ENCODE measurements at places on chromosomes 6 and 20.

DNA sequence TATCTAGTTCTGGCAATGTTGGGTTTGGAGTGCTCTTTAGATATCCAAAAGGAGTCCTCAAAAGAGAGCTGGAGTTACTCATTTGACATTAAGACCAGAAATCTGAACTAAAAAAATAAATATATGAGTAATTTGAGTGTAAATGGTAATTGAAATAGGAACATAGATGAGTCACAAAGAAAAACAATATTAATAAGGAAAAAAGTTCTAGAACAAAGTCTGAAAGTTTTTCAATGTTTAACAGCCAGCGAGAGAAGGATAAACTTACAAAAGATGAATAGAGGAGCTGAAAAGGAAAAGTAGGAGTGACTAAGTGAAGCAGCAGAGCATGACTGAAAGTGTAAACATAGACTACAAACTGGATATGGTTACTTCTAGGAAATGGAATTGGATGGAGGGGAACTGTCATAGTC lies 46.8 kb downstream of the EPM2A start:
- no peak for DNase-seq

DNA sequence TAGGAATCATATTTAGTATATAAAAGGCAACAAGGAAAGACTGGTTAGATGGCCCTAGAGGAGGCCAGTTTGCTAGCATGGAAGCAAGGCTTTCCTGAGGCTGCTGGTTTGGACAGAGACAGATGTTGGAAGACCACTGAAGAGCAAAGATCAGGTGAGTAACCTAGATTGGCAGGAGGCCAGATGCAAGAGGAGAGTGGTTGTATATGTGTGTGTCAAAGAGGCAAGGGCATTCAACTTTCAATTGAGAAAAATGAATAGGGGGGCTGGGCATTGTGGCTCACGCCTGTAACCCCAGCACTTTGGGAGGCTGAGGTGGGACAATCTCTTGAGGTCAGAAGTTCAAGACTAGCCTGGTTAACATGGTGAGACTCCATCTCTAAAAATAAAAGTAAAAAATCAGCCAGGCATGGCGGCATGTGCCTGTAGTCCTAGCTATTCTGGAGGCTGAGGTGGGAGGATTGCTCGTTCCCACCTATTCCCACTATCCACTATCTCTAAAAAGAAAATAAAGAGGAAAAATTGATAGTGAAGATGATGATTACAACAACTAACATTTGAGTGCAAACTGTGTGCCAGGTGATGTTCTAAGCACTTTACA lies 79.8 kb downstream of the PRDM1 start:
- no peak for DNase-seq

- peak; percentile 26 for DNase-seq
These were observed 12.8 kb upstream of the PDYN start for GRCh38 chr20:2006452-2007361.

- no peak for DNase-seq
These were observed 6.6 kb upstream of the CPXM1 start for GRCh38 chr20:2807019-2807418.

GRCh38 chr20:32204205-32205109 lies 3.1 kb downstream of the PLAGL2 start:
- DNase-seq, result no peak

GRCh38 chr6:156175971-156176421 lies 601.2 kb upstream of the ARID1B start:
- no peak for DNase-seq

DNA sequence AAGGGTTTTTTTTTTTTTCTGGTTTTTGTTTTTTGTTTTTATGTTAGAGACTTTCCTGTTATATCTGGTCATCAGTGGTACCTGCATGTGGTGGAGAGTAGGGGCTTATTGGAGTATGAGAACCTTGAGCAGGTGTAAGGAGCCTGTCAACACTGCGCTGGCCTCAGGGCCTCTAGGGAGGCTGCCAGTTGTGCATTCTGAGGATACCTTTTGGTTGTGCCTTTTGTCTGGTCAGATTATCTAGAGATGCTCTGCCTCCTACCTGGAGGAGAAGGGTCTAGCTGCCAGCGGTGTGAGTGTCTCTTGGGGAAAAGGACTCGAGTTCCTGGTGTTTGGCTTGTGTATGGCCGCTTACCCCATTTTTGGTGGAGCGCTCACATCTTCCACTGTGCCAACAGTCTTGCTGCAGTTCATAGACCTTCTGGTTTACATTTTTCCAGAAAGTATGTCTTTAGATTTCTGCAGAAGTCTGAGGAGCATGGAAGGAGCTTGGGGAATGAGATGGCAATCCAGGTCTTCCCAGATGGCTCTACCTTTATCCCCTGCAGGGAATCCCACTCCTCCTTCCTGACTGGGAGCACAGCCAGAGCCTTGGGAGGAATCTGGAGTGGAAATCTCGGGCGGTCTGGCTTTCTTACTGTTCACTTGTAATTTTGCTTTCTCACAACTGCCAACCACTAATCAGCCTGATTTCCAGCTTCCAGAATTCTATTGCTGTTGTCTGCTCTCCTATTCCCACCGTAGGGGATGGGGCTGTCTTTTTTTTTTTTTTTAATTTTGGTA lies 49.9 kb downstream of the PTPN1 start:
- DNase-seq, result no peak

- no peak for DNase-seq
These were observed 12.8 kb upstream of the IRAK1BP1 start for GRCh38 chr6:78854546-78854945.

DNA sequence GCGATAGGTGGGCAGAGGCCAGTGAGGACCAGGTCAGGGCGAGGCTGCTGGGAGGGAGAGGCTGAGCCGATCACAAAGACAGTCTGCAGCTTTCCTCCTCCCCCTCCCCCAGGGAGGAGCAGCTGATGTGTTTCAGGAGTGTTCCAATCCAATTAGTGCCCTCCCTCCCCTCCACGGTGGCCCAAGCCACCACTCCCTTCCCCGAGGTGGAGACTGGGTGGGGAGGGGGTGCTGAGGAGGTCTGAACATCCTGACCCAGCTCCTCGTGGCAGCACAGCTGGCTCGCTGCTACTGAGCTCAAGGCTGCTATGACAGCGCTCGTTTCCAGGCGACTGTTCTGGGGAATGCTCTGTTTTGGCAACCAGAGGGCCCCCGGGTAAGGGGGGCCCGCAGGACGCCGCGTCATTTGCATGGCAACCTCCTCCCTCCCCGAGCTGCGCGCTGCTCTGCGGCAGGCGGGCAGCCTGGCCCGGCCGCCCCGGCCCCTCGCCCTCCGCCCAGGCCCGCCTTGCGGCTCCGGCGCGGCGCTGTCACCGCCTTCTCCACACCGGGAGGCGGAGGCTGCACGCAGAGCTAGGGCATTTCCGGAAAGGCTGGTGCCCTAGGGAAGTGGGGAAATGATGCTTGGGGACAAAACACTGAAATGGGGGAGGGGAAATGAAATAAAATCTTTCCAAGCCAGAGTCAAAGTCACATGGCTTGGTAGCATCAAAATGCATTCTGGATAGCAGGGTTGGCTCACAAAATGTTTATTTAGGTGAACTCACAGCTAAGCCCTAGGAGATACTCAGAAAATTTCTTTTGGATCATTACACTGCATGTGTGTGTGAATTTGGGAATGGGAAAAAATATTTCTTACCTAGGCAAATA lies 67.4 kb upstream of the PIM1 start:
- peak; percentile 81 for DNase-seq

- no peak for DNase-seq
These were observed 2.1 kb downstream of the SERAC1 start for GRCh38 chr6:158165919-158166416.

GRCh38 chr6:134584847-134585516 lies 267.1 kb upstream of the SGK1 start:
- no peak for DNase-seq

- no peak for DNase-seq
These were observed 207.0 kb downstream of the THBS2 start for GRCh38 chr6:169046483-169047192.

DNA sequence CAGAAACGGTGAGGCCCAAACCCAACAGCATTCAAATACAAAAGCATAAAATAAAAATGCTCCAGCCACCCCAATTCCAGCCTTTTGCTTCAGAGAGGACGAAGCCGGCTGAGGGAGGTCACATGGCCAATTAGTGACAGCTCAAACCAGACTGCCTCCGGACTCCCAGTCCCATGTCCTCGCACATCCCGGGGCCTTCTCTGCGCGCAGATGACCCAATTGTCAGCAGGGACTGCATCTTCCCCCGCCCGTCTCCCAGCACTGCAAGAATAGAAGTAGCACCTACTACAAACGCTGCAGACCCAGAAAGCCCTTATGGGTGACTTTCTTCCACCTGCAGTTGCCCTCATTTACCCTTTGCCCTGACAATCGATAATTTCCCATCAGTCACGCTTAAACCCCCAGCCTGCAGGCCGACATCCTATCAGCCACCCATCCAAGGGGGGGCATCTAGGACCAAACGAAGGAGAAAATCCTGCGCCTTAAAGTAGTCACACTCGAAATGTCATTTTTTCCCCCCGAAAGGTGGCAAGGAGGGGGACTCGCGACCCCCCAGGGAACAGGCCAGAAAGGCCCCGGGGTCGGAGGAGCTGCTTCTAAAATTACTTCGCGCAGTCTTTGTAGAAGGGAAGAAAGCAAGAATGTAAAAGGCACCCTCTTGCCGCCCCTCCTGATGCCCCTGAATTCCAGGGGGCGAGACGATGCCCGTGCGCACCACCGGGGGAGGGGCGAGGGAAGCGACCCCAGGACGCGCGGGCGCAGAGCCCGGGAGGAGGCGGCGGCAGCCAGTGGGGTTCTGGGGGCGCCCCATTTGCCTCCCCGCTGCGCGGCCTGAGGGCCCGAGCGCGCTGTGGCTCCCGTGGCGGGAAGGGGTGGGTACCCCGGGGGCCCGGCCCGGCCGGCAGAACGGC lies 792 bp downstream of the SLC23A2 start:
- DNase-seq, result no peak

GRCh38 chr20:40600441-40601219 lies 88.4 kb downstream of the MAFB start:
- no peak for DNase-seq

DNA sequence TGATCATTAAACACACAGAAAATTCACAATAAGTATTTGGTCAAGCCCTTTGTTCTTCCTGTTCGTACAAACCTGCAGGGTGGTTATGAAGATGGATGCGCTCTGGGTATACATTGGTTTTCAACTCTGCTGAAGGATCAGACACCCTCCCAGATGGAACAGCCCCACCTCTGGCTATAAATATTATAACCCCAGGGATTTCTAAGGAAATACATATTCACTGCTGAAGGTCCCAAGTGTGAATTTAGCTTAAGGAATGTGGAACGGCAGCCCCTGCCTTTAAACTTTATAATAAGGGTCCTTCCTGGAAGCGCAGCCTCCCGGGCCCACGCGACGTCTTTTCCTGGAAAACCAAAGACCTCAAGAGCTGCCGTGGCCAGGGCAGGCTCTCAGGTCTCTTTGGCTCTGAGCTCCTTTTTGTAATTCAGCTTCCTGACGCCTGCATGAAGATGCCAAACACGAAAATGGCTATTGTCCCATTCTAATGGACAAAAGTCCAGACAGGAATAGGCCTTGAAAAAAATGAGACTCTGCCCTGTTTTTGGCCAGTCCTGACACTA lies 172.4 kb upstream of the SSTR4 start:
- DNase-seq, result no peak

GRCh38 chr20:34062570-34063482 lies 49.2 kb downstream of the EIF2S2 start:
- no peak for DNase-seq

DNA sequence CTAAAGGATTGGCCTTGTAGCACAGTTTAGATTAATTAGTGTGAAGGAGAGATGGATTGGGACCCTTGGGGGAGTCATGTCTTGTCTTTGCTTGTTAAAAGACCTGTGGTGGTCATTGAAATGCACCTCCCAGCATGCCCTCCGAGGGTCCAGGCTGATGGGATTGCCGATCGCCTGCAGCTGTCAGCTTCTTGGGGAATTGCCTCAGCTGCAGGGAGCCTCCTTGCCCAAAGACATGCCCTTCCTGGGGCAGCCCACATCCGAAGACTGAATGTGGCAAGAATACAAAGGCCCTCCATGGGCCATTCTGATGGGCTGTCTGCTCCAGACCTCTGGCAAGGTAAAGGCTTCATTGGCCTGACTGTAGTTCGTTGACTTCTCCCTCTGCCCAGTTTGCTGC lies 150.7 kb downstream of the FARS2 start:
- DNase-seq, result no peak

GRCh38 chr6:88474720-88475119 lies 308.6 kb upstream of the CNR1 start:
- no peak for DNase-seq

- DNase-seq, result no peak
These were observed 608.6 kb downstream of the UTRN start for GRCh38 chr6:144893680-144894151.

GRCh38 chr20:56820984-56821383 lies 191.9 kb downstream of the TFAP2C start:
- no peak for DNase-seq

DNA sequence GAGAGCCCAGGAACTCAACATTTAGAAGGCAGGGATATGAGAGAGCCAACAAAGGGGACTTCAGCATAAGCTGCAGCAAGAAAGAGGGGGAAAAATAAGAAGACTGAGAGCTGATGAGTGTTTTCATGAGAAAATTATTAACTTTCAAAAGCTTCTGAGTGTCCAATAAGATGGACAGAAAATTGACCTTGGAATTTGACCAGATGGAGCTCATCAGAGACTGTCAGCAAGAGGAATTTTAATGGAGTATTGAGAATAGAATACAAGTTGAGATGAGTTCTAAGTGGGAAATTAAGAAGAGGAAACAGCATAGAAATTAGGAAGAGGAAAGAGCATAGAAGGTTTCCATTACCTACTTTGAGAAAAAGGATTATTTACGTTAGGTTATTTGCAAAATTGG lies 428.2 kb downstream of the LMBRD1 start:
- DNase-seq, result no peak

DNA sequence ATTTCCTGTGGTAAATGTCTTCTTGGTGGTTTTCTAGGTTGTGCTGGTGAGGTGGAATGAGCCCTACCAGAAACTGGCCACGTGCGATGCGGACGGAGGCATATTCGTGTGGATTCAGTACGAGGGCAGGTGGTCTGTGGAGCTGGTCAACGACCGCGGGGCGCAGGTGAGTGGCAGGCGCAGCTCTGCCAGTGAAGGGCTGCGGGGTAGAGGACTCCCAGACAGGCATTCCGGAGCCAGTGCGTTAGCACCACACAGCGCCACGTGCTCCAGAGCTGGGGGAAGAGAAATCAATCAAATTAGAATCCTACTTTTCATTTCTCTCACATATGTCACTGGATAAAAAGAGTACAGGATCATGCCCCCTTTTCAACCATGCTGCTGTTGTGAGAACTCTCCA lies 100.8 kb downstream of the TULP4 start:
- no peak for DNase-seq

GRCh38 chr20:7226156-7226555 lies 458.7 kb downstream of the BMP2 start:
- no peak for DNase-seq

DNA sequence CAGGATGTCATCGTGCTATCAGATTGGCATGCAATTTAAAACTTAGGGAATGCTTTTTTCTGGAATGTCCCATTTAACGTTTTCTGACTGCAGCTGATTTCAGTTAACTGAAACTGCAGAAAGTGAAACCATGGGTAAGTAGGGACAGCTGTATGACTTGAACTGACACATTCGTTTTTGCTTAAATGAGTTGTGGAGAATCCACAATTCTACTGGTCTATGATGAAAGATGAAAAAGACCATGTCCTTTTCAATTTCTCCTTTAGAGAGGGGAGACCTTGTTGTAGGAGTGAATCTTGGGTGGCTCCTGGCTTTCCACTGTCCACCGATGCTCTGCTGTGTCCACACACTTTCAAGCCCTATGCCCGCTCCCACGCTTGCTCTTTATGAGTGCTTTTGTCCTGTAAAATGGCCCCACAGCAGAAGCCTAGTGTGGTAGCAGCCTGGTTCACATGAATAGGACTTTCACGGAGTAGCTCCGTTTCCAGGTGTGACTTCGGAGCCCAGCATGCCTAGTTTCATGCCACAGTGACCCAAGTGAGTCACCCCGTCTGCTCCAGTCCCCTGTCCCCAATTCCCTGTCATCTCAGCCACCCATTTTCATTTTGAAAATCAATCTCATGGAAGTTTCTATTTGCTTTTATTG lies 21.9 kb downstream of the DYNLT1 start:
- no peak for DNase-seq
